ENCODE measurements at places on chromosomes 1 and 21.

DNA sequence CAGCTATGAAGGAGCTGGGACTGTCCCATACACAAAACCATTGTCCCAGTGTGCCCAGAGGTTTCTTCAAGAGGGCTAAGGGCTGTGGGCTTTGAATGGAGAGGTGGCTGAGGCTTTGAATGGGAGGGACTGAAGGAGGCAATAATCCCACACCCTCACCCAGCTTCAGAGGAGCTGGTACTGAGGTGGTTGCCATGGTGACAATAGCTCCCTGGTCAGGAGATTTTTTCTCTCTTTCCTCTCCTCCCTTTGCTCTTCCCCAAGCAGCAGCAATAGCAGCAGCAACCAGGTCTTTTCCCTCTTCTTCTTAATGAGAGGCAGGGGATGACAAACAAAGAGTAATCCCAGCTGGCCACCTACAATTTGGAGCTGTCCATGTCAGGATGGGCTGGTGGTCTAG, 1.6 kb downstream of the HPCAL4 start:
- no peak for DNase-seq

- no peak for DNase-seq
Observed at GRCh38 chr1:207463571-207463970, 9.4 kb downstream of the CR2 start.

GRCh38 chr1:5638582-5638981, 353.6 kb downstream of the NPHP4 start:
- no peak for DNase-seq

GRCh38 chr1:160284220-160284781, 632 bp downstream of the PEX19 start:
- DNase-seq = peak; percentile 39

- no peak for DNase-seq
Observed at GRCh38 chr1:243924588-243925349, 74.7 kb upstream of the AKT3 start.

Measured in HS-5 (cell line).